D721Med (cell line): ENCODE measurements at places on chromosomes 6 and 20.

DNA sequence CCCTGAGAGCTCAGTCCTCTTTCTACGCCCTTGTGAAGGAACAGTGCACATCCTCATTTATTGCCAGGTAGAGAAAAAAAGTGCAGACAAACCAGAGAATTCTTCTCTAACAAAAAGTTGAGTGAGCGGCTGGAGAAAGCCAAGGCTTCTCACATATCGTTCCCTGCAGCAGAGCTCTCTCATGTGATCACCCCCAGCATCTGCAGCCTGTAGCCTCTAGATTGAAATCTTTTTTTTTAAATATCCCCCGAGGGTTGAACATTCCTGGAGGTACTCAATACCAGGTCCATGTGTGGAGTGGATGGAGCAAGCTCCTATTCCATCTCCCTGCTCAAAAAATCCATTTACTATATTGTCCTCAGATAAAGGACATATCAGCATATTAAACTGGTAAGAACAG, 22.9 kb upstream of the ZNF133 start:
- no peak for DNase-seq

- no peak for DNase-seq
Measured at GRCh38 chr20:63567386-63568169, 6.5 kb downstream of the HELZ2 start.

- DNase-seq = no peak
Measured at GRCh38 chr6:12286373-12287110, 3.6 kb upstream of the EDN1 start.

DNA sequence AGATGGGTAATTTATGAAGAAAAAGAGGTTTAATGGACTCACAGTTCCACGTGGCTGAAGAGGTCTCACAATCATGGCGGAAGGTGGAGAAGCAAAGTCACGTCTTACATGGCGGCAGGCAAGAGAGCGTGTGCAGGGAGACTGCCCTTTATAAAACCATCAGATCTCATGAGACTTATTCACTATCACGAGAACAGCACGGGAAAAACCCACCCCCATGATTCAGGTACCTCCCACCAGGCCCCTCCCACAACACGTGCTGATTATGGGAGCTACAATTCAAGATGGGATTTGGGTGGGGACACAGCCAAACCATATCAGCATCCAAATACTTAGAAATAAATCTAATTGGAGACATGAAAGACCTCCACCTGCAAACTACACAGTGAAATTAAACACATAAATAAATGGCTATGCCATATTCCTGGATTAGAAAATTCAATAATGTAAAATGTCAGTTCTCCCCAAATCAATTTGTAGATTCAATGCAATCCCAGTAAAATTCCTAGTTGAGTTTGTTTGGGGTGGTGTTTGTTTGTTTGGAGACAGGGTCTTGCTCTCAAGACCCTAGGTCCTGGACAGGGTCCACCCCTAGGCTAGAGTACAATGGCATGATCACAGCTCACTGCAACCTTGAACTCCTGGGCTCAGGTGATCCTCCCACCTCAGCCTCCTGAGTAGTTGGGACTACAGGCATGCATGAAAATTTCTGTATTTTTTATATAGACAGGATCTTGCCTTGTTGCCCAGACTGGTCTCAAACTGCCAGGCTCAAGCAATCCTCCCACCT, 101.6 kb downstream of the TAF4 start:
- DNase-seq = no peak

DNA sequence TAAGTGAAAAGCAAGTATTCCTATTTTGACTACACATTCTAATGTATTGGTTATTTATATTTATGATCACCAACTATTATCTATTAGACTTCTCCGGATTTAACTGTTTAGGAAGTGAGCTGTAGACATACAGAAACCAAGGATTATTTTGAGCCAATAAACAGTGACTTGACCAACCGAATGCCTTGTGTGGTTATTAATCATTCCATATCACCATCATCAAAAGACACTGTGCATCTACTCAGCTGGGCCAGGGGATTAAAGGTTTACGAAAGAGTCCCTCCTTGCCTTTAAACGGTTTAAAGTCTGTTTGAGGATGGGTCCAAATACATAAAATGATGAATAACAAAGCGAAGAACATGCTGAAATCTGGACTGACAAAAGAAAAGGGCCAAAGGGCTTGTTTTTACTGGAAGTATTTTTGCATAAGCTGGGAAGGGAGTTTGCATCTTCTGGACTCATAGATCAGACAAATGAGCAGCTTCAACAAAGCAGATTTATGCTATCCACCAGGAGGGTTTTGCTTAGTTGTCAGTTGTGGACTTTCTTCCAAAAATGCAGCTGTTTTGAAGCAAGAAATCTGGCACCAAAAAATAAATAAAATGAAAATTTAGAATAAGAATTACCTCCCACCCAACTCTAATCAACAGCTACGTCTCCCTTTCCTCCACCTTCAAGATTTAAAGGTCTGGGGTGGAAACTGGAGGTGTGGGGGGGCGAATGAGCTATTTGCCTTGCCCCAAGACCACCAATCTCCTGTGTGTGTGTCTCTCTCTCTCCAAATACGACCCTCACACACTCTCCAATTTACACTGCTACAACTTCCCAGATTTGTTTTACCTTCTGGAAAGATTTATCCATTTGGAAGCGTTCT, 33.6 kb upstream of the ID4 start:
- no peak for DNase-seq

DNA sequence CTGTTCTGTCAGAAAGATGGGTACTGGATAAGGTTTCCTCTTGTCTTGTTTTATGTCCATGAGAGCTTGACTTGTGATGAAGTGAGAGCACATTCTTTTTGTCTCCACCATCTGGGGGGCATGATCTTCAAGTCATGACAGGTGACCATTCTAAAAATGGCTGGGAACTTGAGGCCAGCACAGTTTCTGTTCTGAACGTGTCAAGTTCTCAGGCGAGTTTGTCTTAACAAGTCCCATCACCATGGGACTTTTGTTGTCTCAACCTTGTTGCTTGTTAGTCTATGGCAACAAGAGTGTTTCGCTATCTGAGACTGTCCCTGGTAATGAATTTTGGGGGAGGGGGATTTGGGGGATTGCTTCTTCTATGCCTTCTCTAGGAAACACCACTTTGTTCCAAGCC, 25.6 kb upstream of the ENPP4 start:
- no peak for DNase-seq

- no peak for DNase-seq
Measured at GRCh38 chr20:44211177-44212039, 837 bp upstream of the OSER1 start.
